ENCODE measurements at places on chromosomes 1 and 21. TPM values are rescaled to one million over a fixed set of nuclear protein-coding genes. Genes with fewer than 3 reads are reported as not detected.

GRCh38 chr1:182603646-182604174 is 479 bp downstream of the RGS16 start:
- DNase-seq: no peak

MCOLN2 gene
- total RNA-seq: 2.8 TPM

LCE2B gene
- total RNA-seq: not detected

FAM72A gene
- 5.6 TPM for total RNA-seq

GRCh38 chr1:2317230-2318065 is 73.9 kb downstream of the MORN1 start:
- no peak for DNase-seq

GRCh38 chr1:73674945-73675561 is 522.9 kb downstream of the LRRIQ3 start:
- DNase-seq: no peak

- DNase-seq: no peak
Measured at GRCh38 chr1:109472779-109473178, 6.4 kb downstream of the SYPL2 start.

DNA sequence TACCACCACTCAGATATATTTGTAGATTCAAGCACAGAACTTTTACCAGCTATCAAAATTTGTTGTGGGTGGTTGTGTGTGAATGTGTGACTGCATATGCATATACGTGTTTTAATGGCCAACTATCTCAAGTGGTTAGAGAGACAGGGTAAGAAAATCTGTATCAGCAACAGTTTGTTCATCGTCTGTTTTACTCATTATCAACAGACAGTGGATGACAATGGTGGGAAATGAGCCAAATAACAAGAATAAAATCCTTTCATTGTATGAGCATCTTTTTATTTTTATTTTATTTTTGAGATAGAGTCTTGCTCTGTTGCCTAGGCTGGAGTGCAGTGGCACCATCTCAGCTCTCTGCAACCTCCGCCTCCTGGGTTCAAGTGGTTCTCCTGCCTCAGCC is 22.7 kb upstream of the DYNLT5 start:
- DNase-seq: no peak

Measured in MG63 (cell line).